ENCODE measurements at places on chromosomes 4 and X. TPM values are rescaled to one million over a fixed set of nuclear protein-coding genes. Genes with fewer than 3 reads are reported as not detected.

The CXCL5 gene
- total RNA-seq, result 0.11 TPM

The SULT1E1 gene
- not detected for total RNA-seq

The GPR82 gene
- 0.08 TPM for total RNA-seq

The AVPR2 gene
- total RNA-seq, result 4.1 TPM

The SLC2A9 gene
- 8.8 TPM for total RNA-seq

The TLR2 gene
- total RNA-seq, result 3.5 TPM

The FAM184B gene
- total RNA-seq, result not detected

The CLCN3 gene
- total RNA-seq, result 62.0 TPM

The EPHA5 gene
- total RNA-seq, result 0.13 TPM

The TMPRSS11D gene
- total RNA-seq, result not detected

The ZNF185 gene
- total RNA-seq, result 1.6 TPM

The CT45A1 gene
- total RNA-seq, result not detected

The ZFP92 gene
- total RNA-seq, result 0.65 TPM

The SPP1 gene
- 5.6 TPM for total RNA-seq

- no peak for DNase-seq
Observed at GRCh38 chr4:126768338-126768737, 864.4 kb upstream of the INTU start.

- DNase-seq, result no peak
Observed at GRCh38 chrX:54540289-54540688, 10.3 kb downstream of the GNL3L start.

DNA sequence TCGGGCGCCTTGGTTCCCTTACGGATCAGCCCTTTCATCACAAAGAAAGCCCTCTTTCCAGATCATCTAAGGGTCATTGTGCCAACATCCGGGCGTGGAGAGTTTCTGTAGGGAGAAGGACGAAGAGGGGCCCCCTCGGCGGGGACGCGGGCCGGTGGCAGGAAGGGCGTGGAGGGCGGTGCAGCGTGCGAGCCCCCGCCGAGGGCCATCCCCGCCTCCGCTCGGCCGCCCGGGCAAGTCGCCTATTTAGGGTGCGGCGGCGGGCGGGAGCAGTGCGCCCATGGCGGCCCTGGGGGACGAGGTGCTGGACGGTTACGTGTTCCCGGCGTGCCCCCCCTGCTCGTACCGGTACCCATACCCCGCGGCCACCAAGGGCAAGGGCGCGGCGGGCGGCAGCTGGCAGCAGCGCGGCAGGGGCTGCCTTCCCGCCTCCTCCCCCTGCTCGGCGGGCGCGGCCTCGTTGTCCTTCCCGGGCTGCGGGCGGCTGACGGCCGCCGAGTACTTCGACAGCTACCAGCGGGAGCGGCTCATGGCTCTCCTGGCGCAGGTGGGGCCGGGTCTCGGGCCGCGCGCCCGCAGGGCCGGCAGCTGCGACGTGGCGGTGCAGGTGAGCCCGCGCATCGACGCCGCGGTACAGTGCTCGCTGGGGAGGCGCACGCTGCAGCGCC, at the start of gene ZAR1:
TSS of gene ZAR1 (plus strand) at position 241 of the 668 bp plus-strand sequence. CDS start at position 281, 40 bp downstream.
- no peak for DNase-seq

GRCh38 chr4:168451744-168452390, 28.4 kb downstream of the DDX60L start:
- DNase-seq, result no peak

DNA sequence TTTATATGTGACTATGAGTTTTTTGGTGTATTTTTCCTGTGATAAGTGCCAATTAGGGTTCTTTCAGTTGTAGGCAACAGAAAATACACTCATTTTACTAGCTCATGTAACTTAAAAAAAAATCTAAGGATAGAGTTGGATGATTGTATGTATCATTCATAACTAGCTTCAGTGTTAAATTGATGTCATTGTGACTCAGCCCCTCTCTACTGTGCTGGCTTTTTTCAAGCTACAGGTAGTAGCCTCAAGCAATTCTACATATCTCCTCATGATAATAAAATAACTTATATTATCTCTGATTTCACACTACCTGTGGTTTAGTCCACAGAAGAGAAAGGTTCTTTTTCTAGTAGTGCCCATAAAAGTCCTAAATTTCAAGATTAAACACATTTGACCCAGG, 11.9 kb downstream of the WDR17 start:
- no peak for DNase-seq

DNA sequence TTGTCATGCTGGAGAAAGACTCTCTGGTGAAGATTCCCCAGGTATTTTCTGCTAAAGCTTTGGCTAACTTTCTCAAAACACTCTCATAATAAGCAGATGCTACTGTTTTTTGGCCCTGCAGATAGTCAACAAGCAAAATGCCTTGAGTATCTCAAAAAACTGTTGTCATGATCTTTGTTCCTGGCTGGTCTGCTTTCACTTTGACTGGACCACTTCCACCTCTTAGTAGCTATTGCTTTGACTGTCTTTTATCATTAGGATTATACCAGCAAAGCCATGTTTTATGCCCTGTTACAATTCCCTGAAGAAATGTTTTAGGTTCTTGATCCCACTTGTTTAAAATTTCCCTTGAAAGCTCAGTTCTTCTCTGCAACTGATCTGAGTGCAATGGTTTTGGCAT, 231.5 kb downstream of the SLC7A11 start:
- DNase-seq, result no peak

DNA sequence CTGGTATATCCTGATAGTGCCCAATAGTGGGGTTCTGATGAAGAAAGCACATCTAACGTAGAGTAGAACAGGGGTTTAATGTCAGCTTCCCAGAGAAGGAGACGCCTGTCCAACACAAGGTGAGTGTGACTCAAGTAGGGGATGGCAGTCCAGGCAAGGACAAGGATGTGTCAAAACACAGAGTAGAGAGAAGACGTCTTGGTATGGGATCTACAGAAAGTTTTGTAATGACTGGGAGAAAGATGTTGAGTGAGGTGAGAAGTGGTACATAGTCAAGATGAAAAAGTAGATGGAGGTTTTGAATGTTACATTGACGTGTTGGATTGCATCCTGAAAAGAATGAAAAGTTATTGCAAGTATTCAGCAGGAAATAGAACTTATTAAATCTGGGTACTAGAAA, 124.4 kb downstream of the TMA16 start:
- no peak for DNase-seq

GRCh38 chrX:69507500-69507789, 3.3 kb downstream of the NALF2 start:
- no peak for DNase-seq

DNA sequence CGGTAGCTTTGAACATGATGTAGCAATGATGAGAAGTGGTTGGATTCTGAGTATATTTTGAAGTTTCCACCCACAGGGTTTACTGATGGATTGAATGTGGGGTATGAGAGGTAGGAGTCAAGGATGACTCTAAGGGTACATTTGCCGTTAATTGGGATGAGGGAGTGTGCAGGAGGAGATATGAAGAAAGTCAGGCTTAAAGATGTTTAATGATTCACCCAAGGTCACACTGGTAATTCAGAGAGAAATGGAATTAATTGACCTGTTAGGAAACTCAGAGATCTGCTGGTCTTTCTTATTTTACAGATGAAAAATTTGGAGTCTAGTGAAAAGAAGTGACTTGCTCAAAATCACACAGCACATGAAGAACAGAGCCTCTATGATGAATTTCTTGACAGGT, 390.7 kb downstream of the GBA3 start:
- DNase-seq, result no peak

- DNase-seq, result no peak
Observed at GRCh38 chr4:153067376-153067775, 131.3 kb downstream of the FHDC1 start.

- DNase-seq, result no peak
Observed at GRCh38 chr4:42385516-42385915, 11.8 kb upstream of the SHISA3 start.

GRCh38 chrX:113522814-113523213, 682.2 kb upstream of the AMOT start:
- no peak for DNase-seq

DNA sequence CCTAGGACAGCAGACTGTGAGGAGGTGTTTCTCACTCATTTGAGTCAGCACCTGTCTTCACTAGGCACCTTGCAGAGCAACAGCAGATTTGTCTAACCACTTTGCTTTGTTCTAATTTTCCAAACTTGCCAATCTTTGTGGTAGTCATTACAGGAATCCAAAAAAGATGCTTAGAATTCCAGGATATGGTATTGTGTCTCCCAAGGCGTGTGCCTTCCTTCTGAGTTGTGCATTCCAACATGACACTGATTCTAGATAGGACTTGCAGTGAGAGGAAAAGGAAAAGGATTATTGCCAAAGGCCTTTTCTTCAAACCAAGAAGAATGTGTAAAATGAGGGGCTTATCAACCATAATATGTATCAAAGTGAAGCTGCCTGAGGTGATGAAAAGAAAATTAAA, 126.2 kb downstream of the MAPK10 start:
- no peak for DNase-seq

DNA sequence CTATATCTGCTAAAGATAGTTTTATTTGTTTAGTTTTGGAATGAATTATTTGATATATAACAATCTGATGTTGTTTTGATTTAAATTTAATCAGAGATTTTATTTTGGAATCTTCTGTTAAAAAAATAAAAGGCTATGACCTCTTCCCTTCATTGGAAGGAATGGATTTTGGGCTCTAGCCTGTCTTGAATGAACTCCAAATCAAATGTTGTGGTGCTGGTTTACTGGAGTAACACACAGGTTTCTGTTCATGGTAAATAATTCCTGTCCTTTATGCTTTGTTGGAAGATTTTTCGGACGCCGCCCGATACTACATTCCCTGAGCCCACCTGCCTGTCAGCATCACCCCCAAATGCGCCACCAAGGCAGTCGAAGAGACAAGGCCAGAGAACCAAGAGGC, 291.1 kb downstream of the ARHGAP10 start:
- DNase-seq, result no peak

DNA sequence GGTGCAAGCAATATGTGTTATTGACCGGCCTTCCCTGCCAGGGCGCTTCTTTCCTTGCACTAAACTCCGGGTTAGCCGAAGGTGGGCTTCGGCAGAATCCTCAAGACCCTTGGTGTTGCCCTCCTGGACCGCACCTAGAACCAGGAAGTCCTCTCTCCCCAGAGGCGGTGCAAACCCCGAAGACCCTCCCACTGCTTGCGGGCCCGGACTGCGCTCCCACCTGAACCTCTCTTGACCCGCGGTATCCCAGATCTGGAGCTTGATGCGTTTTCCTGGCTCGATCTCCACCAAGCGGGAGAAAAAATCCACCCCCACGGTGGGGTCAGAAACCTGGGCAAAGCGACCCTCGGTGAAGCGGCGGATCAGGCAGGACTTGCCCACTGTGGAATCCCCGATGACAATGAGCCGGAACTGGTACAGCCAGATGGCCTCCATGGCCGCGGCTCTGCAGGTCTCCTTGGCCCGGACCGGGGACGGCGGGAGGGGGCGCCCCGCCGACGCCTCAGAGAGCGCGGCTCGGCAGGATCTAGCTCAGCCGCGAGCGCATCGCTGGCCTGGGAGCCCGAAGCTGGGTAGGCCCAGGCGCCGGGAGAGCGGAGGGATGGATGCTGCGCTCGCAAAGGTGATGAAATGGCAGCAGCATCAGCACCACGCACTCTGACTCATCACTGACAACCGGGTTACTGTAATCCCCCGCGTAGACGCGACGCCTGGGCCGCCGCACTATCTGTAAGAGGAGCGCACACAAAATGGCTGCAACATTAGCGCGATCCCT, at the start of gene RAB39B:
TSS of gene RAB39B (minus strand) at position 638 of the 775 bp plus-strand sequence. CDS start at position 435, 203 bp downstream.
- DNase-seq, result peak; percentile 70

GRCh38 chr4:8917868-8918783, 46.5 kb upstream of the HMX1 start:
- peak; percentile 70 for DNase-seq

GRCh38 chr4:170083541-170083940, 6.2 kb downstream of the AADAT start:
- no peak for DNase-seq

GRCh38 chr4:6354626-6355025, 85.0 kb downstream of the WFS1 start:
- DNase-seq, result no peak

GRCh38 chr4:1746919-1747602, 25.7 kb downstream of the TACC3 start:
- DNase-seq, result no peak

DNA sequence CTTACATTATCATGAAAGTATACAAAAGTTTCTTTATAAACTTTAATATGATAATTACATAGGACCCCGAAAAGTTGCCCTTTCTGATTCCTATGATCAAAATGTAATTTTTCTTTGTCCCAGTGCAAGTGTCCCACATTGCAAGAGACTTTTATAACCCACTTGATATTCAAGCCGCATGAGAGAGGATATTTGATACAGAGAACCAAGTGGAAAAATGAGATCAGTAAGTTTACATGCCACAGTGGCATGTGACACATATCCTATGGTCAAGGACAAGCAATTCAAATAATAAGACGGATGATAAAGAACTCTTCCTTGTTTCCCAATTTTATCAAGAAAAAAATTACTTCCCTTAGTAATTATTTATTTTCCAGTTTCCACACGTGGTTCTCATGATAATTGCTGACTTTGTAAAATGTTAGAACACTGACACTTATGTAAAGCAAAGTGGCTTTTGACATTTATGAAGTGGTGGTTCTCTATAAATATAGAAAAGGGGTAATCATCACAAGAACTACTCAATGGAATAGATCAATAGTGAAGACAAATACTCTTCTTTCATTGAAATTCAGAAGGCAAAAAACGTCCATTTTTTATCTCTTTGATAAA, 273.7 kb upstream of the NOCT start:
- no peak for DNase-seq

DNA sequence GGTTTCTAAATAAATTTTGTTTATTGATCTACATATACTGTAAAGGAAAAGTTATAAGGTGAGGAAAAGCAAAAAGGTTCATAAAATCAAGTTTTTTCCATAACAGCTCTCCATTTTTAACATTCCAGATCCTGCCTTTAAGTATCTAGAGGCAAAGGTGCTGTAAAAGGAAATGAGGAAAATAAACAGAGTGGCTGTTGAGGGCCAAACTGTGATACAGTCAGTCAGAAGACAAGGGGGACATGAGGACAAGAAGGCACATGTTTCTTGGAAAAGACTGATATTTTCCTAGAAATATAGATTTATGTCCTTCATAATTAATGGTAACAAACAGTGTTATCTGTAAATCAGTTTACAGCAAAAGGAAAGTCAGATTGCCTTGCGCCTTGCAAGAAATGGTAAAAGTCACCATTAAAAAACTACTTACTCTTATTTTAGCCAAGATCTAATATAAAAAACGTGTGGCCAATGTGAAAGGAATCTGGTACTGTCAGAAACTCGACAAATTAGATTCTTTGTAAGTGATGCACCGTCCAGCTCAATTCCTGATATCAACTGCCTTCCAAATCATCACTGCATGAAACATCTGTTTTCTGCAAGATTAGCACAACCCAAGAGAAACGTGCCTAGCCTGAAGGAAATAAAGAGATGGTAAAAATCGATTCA, 34.0 kb upstream of the VEGFD start:
- DNase-seq, result no peak

- no peak for DNase-seq
Observed at GRCh38 chrX:153685156-153685536, 2.6 kb upstream of the SLC6A8 start.

- no peak for DNase-seq
Observed at GRCh38 chr4:46445710-46446314, 55.9 kb upstream of the GABRA2 start.

DNA sequence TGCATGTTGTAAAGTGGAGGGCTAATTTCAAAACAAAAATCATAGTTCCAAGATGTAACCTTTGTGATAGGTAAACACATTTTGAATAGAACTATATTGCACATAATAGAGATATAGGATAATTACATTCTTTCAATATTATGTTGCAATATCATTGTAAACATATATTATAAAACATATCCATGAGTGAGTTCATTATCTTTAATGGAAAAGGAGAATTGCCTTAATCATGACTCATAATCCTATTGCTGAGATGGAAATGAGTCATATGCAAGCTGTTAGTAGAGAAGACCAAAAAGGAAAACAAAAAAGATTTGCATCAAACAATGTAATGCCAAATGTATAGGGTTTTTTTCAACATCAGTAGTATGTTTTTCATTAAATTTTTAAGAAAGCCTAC, 73.7 kb upstream of the WDR44 start:
- no peak for DNase-seq

Data from Right ventricle myocardium superior (tissue), 1 donor.